ENCODE measurements at places on chromosomes 11 and 22. TPM values are rescaled to one million over a fixed set of nuclear protein-coding genes. Genes with fewer than 3 reads are reported as not detected.

Gene OR4D5
- total RNA-seq = not detected

Gene SLC22A8
- total RNA-seq = not detected

Gene VWA5A
- 10.6 TPM for total RNA-seq

DNA sequence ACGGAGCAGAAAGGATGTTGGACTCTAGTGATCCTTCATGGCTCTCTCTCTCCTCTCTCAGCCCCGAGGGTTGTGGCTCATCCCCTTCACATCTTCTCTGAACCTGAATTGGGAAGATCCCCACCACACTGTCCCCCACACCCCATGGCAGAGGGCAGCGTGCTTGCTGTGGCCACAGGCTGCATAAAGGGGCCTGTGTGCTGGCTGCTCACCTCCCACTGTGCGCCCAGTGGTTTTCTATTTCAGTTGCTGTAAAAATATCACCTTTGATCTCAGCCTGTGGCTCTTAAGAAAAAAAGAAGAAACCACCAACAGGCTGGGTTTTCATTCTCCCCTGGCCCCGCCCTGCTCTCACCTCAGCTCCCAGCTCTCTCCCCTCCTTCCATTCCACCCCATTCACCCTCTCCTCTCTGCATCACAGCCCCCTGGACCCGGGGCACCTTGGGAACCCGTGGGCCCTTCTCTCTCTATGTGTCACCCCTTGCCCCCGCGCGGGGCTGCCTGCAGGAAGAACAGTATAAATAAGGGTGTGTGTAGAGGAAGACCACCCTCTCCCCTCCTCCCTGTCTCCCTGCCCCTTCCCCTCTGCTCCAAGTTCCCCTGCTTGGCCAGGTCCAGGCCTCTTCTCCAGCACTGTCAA lies 25.8 kb upstream of the WNT11 start:
- peak; percentile 58 for DNase-seq

DNA sequence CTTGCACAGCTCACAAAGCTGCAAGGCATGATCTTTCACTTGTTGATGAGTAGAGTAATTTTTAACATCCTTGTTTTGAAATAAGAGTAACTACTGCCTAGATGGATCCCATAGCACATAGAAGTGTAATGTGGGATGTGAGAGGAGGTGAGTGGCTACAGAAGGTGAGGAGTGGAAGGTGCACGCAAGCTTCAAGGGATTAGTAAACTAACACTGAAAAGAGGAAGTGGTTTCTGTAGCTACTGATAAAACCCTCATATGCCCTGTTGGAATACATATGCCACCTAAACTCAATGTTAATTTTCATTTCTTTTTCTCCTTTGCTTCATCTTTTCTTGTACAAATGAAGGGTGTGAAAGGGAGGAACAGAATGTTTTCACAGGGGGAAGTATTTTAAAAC lies 22.0 kb upstream of the CTSC start:
- peak; percentile 10 for DNase-seq

DNA sequence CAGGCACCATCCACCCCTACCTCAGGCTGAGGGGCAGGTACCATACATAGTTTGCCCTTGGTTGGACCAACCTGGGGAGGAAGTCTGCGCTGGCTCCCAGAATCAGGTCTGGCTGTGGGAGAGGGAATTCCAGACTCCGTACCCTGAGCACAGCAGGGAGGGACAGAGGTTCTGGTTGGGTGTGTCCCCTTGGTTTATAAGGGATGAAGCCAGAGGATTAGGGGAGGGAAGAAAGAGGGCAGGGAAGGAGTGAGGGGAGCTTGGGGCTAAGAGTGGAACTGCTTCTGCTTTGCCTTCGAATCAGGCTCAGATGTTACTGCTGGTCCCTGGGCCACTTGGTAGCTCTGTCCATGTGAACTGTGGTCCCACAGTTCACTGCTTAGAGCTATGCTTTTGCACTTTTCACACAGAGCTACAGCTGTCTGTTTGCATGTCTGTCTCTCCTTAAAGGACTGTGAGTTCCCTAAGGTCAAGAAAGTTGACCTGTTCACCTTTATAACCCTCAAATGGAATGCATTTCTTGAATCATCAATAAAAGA lies 9.2 kb downstream of the MMP20 start:
- no peak for DNase-seq

- no peak for DNase-seq
Observed at GRCh38 chr11:76701294-76702040, 30.9 kb upstream of the LRRC32 start.

All from Caki2 (cell line).